NCI-H524 (cell line): ENCODE measurements at places on chromosomes 12 and 14.

DNA sequence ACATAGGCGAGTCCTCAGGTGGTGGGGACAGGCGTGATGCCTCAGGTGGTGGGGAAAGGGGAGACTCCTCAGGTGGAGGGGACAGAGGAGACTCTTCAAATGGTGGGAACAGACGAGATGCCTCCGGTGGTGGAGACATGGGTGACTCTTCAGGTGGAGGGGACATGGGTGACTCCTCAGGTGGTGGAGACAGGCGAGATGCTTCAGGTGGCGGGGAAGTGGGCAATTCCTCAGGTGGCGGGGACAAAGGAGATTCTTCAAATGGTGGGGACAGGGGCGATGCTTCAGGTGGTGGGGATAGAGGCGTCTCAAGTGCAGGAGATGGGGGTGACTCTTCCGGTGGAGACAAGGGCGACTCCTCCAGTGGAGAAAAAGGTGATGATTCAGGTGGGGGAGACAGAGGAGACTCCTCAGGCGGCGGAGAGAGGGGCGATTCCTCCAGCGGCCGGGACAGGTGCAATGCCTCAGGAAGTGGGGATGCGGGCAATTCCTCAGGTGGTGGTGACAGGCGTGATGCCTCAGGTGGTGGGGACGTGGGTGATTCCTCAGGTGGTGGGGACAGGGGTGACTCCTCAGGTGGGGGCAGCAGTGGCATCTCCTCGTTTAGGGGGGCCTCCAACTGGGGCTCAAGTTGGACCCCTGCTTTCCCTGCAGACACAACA, 8.7 kb downstream of the KMT2D start:
- DNase-seq, result no peak

DNA sequence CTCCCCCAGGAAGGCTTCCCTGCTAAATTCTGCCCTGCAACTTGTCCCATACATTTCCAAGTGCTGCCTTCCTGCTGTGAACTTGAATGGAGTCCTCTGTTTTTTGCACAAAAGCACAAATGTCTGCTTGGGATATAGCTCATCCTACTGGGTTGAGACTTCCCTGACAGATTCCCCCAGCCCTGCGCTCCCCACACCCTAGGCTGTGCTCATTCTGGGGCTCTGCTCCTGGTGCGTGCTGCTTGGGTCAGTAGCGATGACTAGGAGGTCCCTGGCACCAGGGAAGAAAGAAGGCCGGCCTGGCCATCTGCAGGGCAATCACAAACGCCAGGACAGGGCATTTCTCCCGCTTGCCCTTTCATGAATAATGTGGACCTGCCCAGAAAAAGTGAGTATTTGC, 29.2 kb upstream of the FKBP4 start:
- no peak for DNase-seq

GRCh38 chr14:95078867-95079266, 78.5 kb downstream of the DICER1 start:
- DNase-seq, result no peak

DNA sequence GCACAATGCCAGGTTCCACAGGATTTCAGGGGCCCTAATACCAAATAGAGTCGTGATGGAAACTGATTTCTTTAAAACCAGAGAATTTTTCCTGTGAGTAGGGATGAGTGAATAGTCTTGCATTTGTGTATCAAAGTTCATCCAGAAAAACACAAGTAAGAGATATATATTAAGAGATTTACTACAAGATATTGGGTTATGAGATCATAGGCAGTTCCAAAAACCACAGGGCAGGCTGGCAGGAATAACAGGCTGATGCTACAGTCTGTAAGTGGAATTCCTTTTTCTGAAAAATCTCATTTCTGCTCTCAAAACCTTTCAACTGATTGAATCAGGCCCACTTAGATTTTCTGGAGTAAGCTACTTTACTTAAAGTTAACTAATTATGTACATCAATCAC, 1756.2 kb upstream of the SEL1L start:
- DNase-seq, result no peak
